ENCODE measurements at places on chromosomes 6 and 20.
A peak's percentile ranks its signal among the peaks of the same experiment; 100 is the strongest.

- DNase-seq: no peak
Measured at GRCh38 chr6:116933485-116933884, 56.4 kb downstream of the RFX6 start.

- peak; percentile 93 for DNase-seq
Measured at GRCh38 chr6:90296341-90297114, at the start of gene BACH2. BACH2 (minus strand) TSS chr6:90296843; CDS start chr6:90008844, 287,999 bp downstream.

DNA sequence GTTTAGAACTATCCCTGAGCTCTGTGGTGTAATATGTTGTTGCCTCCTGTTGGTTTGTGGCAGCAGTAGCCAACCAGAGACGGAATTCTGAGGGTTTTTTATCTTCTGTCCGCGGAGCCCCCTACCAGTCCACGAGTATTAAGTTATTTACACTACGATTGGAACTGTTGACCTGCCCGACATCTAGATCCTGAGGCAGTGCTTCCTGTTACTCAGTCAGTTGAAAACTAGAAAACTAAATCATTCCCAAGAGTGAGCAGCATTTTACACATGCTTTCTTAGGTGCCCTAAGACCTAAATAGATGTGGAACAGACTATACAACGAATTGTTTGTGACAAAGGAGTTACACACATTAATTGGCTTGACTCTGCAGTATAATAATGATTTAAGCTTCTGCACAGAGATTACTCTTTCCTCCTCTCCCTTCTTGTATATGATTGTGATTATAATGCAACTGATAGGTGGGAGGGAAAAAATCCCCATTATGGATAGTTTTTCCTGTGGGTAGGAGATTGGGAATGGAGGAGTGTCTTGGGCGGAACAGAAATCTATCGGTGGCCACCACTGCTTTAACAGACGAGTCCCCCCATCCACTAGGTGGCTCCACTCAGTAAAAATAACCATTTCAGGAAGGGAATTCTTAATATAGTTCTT lies 1.7 kb downstream of the LOC128125822 start:
- DNase-seq: no peak

DNA sequence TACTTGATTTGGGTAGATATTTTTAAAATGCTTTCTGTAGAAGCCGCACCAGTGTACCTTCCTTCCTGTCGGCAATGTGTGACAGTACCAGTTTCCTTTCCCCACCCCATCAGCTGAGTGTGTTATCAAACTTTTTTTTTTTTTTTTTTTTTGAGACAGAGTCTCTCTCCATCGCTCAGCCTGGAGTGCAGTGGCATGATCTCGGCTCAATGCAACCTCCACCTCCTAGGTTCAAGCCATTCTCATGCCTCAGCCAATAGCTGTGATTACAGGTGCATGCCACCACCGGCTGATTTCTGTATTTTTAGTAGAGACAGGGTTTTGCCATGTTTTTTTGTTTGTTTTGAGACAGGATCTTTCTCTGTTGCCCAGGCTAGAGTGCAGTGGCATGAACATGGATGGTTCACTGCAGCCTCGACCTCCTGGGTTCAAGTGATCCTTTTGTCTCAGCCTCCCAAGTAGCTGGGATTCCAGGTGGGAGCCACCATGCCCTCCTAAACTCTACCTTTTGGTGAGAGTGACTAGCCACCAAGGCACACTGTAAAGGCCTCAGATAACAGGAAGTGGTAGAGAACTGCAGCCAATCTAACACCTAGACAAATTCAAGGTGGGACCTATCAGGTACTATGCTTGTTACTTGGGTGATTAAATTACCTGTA lies 26.5 kb upstream of the ZBTB22 start:
- no peak for DNase-seq

DNA sequence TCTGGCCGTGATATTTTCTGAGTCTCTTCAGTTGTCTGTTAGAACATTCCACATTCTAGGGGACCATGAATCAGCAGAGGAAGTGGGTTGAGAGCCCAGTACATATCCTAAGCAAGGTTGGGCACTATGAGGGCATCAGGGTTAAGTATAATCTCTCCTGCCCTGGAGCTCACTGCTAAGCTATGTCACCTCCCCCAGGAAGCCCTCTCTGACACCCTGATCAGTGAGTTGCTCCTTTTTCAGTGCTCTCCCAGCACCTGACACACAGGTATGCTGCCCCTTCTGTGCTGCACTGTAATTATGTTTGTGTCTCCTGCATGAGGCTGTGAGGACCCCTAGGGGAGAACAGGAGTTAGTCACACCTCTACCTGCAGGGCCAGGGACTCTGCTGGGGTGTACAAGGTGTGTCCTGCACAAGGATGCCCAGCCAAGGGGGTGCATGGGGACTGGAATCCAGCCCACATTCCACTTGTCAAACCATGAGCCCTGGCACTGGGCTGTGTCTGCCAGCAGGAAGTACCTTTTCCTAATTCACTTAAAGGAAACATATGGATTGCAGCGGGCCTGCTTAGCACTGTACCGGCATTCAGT lies 3.9 kb downstream of the RAB44 start:
- no peak for DNase-seq

- no peak for DNase-seq
Measured at GRCh38 chr20:58810116-58810878, 40.4 kb downstream of the GNAS-AS1 start.

DNA sequence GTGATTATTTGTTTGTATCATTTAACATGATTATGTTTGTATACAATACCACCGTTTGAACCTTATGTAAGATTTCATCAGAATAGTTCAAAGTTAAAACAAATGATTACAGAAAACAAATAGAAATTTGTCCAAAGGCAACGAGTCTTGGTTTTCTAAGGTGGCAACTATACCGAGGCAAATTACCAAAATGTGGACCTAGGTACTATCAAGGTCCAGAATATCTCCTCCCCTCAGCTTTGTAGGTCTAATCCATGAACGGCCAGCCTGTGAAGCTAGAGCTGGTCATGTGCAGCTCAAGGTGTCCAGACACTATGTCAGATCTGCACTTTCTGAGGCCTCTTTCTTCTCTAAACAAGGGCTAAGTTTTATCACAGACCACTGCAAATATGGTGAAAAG lies 151.7 kb upstream of the BEND3 start:
- DNase-seq: no peak

- DNase-seq: no peak
Measured at GRCh38 chr6:28589234-28589956, 63.7 kb downstream of the GPX5 start.

DNA sequence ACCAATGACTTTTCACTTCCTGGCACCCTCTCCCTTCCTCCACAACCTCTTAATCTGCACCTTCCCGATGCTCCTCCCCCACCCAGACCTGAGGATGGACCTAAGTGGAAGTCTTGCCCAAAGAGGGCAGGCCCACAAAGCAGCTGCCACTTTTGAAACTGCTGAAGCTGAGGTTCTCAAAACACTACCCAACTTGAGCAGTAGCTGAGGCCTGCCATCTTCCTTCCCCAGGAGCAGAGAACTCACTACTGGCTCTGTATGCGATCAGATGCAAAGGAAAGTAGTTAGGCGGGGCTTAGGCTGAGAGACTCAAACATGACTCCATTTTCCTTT lies 1.5 kb downstream of the HM13 start:
- no peak for DNase-seq

DNA sequence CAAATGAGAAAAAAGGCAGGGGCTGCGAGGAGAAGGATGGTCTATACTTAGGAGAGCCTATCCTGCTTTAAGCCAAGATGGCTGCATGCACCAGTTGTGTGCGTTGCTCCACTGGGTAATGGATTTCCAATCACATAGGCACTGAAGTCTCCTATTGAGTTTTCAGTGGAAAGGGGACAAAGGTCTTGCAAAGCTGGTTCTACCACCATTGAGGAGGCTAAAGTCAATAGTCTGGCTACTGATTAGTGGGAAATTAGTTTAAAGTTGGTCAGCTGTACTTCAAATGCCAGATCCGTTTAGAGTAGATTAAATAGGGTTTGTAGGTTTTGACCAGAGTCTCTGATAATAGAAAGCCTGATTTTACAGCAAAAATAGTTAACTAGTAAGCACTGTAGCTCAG lies 104.9 kb downstream of the SESN1 start:
- no peak for DNase-seq

DNA sequence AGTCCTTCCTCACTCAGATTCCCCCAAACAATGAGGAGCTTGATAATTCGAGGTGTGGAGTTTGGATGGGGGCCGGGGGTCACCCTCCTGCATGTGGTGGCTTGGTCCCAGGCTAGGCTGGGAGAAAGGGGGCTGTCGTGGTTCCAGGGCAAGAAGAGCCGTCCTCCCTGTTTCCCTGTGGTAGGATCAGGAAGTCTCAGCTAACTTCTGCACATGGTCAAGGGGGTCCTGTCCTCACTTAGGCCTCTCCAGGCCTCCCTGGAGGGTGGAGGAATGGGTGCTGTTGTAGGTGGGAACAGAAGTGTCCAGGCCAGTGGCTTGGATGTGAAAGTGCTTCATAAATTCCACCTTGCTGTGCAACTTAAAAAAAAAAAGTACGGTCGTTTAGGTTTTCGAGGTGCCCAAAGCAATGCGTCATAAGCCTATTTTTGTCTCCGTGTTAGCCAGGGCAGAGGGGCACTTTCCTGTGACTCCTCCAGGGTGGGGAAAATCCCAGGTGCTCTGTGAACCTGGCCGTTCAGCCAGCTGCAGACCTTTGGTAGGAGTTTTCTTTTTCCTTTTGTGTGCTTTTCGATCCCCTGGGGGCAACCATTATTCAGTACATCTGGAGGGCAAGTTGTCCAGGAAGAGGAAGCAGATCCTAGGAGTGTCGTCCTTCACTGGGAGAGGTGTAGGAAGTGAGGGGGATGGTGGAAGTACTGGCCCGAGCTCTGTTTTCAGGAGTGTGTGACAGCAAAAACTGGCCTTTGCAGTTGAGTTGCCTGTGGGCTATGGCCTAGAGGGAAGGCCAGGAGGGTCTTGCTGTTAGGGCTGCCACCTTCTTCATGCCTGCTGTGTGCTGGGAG lies 9.6 kb downstream of the IGF2R start:
- no peak for DNase-seq

DNA sequence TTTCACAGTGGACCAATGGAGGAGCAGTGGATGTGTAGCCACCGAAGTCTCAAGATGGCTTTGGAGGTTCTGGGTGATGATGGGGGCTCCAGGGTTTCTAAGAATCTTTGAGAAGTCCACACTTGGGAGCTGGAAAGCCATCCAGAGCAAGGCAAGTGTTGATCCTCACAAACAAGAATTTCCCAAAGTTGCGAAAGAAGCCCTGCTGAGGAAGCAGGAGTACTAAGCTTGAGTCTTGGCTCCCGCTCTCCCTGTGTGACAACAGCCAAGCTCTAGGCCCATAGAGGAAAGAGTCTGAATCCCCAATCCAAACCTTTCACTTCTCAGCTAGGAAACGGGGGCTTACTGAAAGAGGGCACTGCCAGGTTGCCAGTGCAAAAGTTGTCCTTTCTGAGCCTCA lies 106.0 kb downstream of the EDN3 start:
- no peak for DNase-seq

- no peak for DNase-seq
Measured at GRCh38 chr6:73108949-73109348, 116.3 kb downstream of the KHDC1L start.

GRCh38 chr20:10170261-10170660 lies 48.4 kb upstream of the SNAP25 start:
- DNase-seq: no peak

- no peak for DNase-seq
Measured at GRCh38 chr6:38459291-38459690, 180.4 kb downstream of the BTBD9 start.

GRCh38 chr6:160379466-160379865 lies 31.3 kb downstream of the SLC22A3 start:
- DNase-seq: no peak

DNA sequence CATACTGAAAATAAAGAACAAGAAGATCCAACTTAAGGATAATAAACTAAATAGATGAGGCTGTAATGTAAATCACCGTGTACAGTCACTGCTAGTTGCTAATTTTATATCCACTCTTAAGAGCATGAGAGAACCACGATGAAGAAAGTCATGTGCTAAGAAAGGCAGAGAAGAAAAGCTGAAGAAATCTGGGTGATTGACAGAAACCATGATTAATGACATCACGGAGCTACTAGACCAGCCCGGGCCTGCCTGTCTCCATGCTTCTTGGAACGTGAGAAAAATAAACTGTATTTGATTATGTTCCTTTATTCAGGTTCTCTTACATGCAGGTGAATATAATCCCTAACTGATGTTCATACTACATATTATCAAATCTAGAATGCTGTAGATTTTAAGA lies 84.2 kb upstream of the E2F3 start:
- DNase-seq: no peak

GRCh38 chr20:38680500-38681306 lies 43.6 kb upstream of the SLC32A1 start:
- DNase-seq: no peak

GRCh38 chr6:35417979-35418661 lies 34.0 kb upstream of the FANCE start:
- no peak for DNase-seq

GRCh38 chr6:131470534-131470933 lies 102.5 kb upstream of the ARG1 start:
- no peak for DNase-seq

DNA sequence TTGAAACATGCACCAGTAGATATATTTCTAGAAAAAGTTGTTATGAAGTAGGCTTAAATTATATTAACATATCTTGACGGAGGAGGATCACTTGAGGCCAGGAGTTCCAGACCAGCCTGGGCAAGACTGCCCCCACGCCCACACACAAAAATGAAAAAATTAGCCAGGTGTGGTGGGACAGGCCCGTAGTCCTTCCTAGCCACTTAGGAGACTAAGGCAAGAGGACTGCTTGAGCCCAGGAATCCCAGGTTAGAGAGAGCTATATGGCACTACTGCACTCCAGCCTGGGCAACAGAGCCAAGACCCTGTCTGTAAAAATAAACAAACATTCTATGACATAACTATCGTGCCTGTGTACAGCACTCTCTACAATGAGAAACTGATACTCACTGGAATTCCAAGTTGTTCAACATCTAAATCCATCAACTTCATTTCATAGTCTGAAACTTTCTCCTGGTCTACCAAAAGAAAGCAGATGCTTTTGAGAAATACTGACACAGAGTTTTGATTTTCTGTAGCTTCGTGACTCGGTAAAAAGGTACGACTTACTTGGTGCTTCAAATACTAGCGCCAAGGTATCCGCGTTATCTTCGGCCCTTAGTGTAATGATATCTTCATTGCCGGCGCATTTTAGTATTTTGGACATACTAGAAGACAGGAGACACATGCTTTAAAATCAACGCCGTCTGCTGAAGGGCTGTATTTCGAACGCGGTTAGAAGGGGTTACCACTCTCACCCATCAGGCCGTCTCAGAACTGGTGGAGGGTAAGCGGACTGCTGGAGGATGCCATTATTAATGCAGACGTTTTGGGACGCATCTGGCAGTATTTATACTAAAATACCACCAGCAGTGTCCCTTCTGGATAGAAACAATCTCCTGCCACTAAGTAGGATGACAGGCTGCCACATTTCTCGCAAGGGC lies 1.3 kb downstream of the PCNA start:
- DNase-seq: no peak

All from right atrium auricular region (tissue), 2 donors.